ENCODE measurements at places on chromosomes 3 and 15. TPM values are rescaled to one million over a fixed set of nuclear protein-coding genes. Genes with fewer than 3 reads are reported as not detected.

Gene CPB1
- not detected for total RNA-seq

Gene COX17
- total RNA-seq, result 57.6 TPM

Gene LSAMP
- total RNA-seq, result not detected

- no peak for DNase-seq
- no peaks in the 10 kb centered on the region for H3K4me1 ChIP-seq
- no peak overlapping the region for H3K4me3 ChIP-seq
- H3K27ac ChIP-seq, result no peak overlapping the region
- H3K27me3 ChIP-seq, result no peaks in the 10 kb centered on the region
Measured at GRCh38 chr3:54830658-54831057, 97.2 kb downstream of the LRTM1 start.

DNA sequence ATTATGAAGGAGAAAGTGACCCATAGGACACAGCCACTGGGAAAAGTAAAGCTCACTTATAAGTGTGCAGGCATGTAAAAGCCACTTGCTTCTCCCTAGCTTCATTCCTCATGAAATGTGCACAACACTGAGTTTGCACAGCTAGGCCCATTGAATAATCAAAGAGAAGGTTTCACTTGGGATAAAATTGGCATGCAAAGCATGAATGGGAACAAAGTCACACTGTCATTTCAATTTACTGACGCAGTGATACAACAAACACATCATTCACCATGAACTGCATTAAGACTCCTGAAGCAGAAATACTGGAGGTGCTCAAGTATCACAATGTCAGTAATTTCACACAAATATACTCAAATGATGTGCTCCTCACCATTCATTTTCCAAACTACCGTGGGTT is 61.1 kb downstream of the KCNMB2 start:
- no peak overlapping the region for H3K4me3 ChIP-seq
- H3K27me3 ChIP-seq, result no peaks in the 10 kb centered on the region
- DNase-seq, result no peak
- H3K27ac ChIP-seq, result no peak overlapping the region
- no peaks in the 10 kb centered on the region for H3K36me3 ChIP-seq

- H3K4me3 ChIP-seq, result no peak overlapping the region
- H3K36me3 ChIP-seq, result no peaks in the 10 kb centered on the region
- DNase-seq, result no peak
Measured at GRCh38 chr3:53665608-53666425, 171.4 kb downstream of the CACNA1D start.

DNA sequence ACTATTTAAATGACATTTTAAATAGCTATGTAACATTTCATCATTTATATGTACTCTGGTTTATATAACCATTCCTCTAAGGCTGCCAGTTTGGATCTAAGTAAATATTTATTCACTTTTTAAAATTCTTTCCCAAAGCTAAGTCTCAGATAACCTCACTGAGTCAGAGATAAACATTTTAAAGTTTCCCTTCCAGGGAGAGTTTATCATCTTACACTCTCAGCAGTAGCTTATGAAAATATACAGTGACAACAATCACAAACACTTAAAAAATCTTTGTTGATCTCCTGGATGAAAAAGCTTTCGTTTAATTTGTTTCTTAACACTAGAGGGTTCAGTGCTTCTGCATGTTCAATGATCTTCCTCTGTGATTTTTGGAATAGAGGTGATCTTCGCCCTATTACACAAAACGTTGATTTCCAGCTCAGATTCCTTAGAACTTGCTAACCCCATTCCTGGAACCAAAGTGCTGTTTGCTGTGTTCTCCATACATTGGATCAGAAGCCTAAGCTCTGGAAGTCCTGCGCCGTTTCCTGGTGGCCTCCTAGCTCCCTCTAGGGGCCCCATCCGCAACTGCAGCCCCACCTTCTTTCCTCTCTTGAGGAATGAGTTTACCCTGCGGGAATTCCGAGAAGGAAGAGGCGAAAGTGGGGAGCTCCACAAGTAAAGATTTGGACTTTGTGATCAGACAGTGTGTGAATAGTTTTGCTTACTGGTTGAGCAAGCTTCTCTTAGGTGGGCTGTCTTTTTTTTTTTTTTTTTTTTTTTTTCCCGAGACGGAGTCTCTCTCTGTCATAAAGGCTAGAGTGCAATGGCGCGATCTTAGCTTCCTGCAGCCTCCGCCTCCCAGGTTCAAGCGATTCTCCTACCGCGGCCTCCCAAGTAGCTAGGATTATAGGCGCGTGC is 29.3 kb upstream of the SACM1L start:
- peaks cover 10% of the 10 kb centered on the region for H3K4me1 ChIP-seq
- H3K4me3 ChIP-seq, result no peak overlapping the region
- peak; percentile 56 for DNase-seq
- H3K27ac ChIP-seq, result peak overlapping the region; percentile 34

GRCh38 chr3:136122006-136122405 is 74.1 kb downstream of the MSL2 start:
- no peak overlapping the region for H3K4me3 ChIP-seq
- no peaks in the 10 kb centered on the region for H3K4me1 ChIP-seq
- no peak for DNase-seq
- H3K36me3 ChIP-seq, result no peaks in the 10 kb centered on the region
